ENCODE measurements at places on chromosomes 6 and 20.
A peak's percentile ranks its signal among the peaks of the same experiment; 100 is the strongest.

- DNase-seq, result no peak
Observed at GRCh38 chr20:3239867-3240775, 1.1 kb upstream of the SLC4A11 start.

DNA sequence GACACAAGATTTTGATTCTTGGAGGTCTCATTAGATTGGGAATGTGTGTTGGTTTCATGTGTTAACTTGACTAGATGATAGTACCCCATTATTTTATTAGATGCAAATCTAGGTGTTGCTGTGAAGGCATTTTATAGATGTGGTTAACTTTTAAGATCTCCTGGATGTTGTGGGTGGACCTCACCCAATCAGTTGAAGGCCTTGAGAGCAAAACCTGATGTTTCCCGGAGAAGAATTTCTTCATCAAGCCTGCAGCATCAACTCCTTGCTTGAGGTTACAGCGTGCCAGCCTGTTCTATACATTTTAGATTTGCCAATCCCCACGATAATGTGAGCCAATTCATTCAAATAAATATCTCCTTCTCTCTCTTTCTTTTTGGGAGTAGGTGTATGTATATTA is 66.8 kb upstream of the EXOC2 start:
- no peak for DNase-seq

DNA sequence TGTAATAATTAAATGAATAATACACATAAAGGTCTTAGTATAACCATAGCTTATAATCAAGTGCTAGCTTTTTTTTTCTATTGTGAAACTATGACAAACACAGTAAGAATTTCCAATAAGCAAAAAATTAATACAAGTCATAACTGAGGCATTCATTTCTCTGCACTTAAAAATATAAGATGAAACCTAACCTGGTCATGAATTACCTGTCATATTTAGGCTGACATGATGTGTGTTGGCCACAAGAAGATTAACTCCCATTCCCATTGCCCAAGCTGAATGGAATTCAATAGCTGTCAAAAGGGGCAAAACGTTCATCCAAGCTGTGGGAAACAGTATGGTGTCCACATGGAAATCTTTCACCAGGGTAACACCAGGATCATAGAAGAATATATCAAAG is 5.4 kb downstream of the VNN2 start:
- no peak for DNase-seq

DNA sequence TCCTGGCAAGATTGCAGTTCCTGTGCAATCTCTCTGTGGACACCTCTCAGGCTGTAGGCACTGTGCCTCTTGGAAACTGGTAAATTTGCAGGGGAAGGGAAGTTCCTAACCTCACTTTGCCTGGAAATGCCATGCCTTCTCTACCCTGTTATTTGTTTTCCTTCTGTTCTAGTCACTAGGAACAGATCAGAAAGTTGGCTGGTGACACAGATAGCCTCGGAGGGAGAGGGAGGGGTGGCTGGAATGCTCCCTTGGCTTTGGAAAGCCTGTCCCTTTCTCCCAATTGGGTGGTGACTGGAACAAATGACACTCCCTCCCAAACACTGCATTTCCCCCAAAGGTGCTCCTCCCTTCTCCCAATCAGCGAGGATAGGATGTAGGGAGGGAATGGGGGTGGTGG is 131.5 kb upstream of the F13A1 start:
- no peak for DNase-seq

GRCh38 chr6:101777646-101778045 is 384.1 kb downstream of the GRIK2 start:
- DNase-seq, result no peak

GRCh38 chr6:151389618-151390275 is 1.6 kb downstream of the ZBTB2 start:
- peak; percentile 53 for DNase-seq

GRCh38 chr20:46308258-46309157 is at the start of gene CDH22:
Gene CDH22, minus strand, starts transcription at chr20:46308498. Its CDS starts 57,204 bp downstream, at chr20:46251294.
- DNase-seq, result peak; percentile 44

GRCh38 chr6:67748521-67748920 is 886.6 kb upstream of the ADGRB3 start:
- no peak for DNase-seq

GRCh38 chr6:39416728-39417127 is 94.2 kb upstream of the KCNK16 start:
- no peak for DNase-seq

GRCh38 chr6:136979206-136979605 is 57.1 kb downstream of the SLC35D3 start:
- no peak for DNase-seq

All from DMS 273 treated with DMSO at 0.1 percent for 48 hours (cell line).